Activated T-helper 1 cell treated with Interleukin-2 at 50 U/mL for 16 hours (primary cell): ENCODE measurements at places on chromosomes 7 and 10.

DNA sequence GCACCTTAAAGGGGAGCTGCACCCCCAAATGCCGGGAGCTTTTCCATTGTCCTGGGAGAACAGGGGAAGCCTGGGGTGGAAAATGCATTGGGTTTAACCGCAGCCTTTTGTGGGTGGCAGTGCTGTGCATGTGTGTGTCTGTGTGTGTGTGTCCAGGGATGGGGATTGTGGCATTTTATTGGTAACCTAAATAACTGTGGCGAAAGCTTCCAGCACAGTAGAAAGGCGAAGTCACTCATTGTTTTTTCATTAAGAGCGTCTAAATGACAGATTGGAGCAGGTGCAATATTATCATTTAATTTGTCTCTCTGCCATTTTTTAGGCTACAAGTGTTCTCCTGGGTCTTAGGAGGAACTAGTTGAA lies 55.1 kb downstream of the INSIG1 start:
- no peak for DNase-seq

GRCh38 chr10:21326594-21327288 lies 198.7 kb downstream of the SKIDA1 start:
- DNase-seq, result no peak

DNA sequence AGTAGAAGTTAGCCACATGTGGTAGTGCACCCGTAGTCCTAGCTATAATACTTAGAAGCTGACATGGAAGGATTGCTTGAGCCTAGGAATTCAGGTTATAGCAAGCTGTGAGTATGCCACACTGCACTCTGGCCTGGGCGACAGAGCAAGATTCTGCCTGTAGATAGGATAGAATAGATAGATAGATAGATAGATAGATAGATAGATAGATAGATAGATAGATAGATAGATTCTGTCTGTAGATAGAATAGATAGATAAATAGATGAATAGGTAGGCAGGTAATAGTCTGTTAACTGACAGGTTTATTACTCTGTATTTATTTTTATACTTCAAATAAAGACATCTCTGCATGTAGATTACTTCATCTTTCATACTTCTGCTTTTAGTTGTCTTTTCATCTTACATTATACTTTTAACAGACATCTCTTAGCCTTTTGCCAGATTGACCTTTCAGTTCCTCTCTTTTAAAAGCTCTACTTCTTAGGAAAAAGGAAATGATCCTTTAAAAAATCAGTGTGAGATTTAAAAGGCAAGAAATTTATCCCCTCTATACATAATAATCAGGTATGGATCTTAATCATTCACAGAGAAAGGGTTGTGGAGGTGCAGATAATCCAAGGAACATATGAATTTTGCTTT lies 31.8 kb downstream of the CCAR1 start:
- DNase-seq, result no peak

DNA sequence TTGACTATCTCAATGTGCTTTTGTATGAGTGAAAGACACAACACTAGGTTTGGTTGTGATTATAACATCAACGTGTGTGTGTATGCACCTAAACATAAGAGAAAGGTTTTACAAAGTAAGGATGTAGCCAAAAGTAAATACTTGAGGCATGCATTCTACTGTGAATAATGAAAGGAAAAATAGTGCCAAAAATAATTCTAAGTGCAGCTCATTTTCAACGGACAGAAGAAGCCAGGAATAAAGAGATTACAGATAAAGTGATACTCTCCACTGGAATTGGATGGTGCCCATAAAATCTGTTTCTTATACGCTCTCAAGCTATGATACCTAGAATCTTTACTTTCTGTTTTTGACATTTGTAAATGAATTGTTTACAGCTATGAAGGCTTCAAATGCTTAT lies 135.0 kb upstream of the TMEM72 start:
- no peak for DNase-seq

- no peak for DNase-seq
Observed at GRCh38 chr10:124308056-124308645, 110.6 kb downstream of the OAT start.
